ENCODE measurements at places on chromosomes 5 and 9. TPM values are rescaled to one million over a fixed set of nuclear protein-coding genes. Genes with fewer than 3 reads are reported as not detected.

The CCDC192 gene
- not detected for total RNA-seq

The HARS2 gene
- 39.2 TPM for total RNA-seq

The NUTM2G gene
- not detected for total RNA-seq

The OTULINL gene
- total RNA-seq, result 0.58 TPM

The PCDHGA6 gene
- 0.98 TPM for total RNA-seq

The FAM200C gene
- 5.6 TPM for total RNA-seq

The TPD52L3 gene
- total RNA-seq, result not detected

The ISOC1 gene
- total RNA-seq, result 15.3 TPM

The EQTN gene
- total RNA-seq, result not detected

The LCN12 gene
- total RNA-seq, result not detected

The SOX30 gene
- not detected for total RNA-seq

The LCN15 gene
- total RNA-seq, result not detected

The BTNL9 gene
- not detected for total RNA-seq

The TAF1L gene
- not detected for total RNA-seq

The IFNA2 gene
- total RNA-seq, result not detected

The RHOBTB3 gene
- total RNA-seq, result 300 TPM

The SMIM3 gene
- total RNA-seq, result 234 TPM

The ITK gene
- not detected for total RNA-seq

The CTNND2 gene
- total RNA-seq, result not detected

The TMEM252 gene
- total RNA-seq, result not detected

The ARAP3 gene
- total RNA-seq, result 0.83 TPM

The INSL6 gene
- total RNA-seq, result not detected

The CATSPER3 gene
- 0.11 TPM for total RNA-seq

The PCDHGA7 gene
- 0.57 TPM for total RNA-seq

The CDO1 gene
- total RNA-seq, result 2.7 TPM

The RFK gene
- 36.9 TPM for total RNA-seq

The CSF2 gene
- not detected for total RNA-seq

The SPATA31A1 gene
- total RNA-seq, result not detected

The CARD9 gene
- 0.86 TPM for total RNA-seq

The ADAMTS6 gene
- 28.7 TPM for total RNA-seq

The CLTA gene
- 418 TPM for total RNA-seq

The TMC1 gene
- not detected for total RNA-seq

The UNC5A gene
- total RNA-seq, result 0.06 TPM
